Suppressor macrophage treated with lipopolysaccharide for 1 hour (primary cell): ENCODE measurements at places on chromosomes 12 and 14.

- peak; percentile 91 for DNase-seq
Observed at GRCh38 chr14:93269341-93270068, 62.4 kb downstream of the UBR7 start.

DNA sequence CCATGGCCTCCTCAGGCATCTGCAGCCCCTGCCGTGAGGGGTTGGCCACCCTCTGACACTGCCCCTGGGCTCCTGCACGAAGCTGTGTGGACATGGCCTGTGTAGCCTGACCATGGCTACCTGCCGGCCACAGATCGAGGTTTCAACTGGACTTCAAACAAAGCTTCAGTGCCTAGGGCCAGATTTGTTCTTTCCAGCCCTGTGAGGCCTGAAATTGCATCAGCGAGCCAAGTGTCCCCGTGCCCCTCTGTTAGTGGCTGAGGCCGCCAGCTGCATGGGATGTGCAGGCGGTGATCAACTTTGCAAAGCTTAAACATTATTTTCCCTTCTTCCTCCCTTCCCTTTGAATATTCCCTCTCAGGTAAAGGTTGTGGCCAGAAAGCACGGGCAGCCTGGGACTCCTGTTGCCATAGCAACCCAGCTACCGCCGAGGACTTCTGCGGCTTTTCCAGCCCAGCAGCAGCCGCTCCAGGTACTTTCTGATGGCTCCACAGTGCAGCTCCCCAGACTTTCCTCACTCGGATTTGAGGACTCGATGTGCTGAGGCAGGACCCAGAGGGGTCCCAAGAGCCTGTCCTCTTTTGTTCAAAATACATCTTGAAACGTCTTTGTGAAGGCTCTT lies 35.8 kb downstream of the DDX51 start:
- DNase-seq: no peak

- DNase-seq: no peak
Observed at GRCh38 chr12:120914794-120915193, 10.6 kb upstream of the SPPL3 start.

DNA sequence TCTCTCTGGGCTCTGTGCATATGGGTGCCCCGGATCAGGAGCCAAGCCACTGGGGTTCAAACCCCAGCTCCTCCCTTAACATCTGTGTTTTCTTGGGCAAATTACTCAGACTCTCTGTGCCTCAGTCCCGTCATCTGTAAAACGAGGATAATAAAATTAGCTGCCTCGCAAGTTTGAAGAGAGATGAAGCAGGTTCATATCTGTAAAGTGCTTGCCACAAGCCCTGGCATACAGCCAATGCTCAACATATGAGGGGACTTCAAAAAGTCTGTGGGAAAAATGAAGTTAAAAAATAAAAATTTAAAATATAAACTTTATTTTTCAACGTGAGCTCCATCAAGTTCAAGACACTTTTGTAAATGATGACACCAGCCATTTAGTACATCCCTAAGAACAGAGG lies 276.7 kb downstream of the FOXN3 start:
- no peak for DNase-seq

DNA sequence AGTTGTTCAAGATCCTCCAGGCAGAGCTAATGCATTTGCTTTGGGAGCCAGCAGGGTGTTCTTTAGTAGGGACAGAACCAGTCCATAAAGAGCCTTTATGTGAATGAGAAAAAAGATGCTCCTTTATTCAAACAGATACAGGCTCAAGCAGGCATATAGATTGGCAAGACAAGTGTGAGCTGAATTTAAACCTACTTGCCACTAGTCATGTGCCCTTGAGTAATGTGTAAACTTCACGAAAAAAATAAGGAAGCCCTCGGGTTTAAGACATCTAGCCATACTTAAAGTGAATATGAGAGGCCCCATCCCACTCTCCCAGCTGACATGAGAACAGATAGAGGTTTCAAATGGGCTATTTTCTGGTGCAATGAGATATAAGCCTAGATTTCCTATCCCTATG lies 43.1 kb upstream of the STRAP start:
- peak; percentile 65 for DNase-seq

DNA sequence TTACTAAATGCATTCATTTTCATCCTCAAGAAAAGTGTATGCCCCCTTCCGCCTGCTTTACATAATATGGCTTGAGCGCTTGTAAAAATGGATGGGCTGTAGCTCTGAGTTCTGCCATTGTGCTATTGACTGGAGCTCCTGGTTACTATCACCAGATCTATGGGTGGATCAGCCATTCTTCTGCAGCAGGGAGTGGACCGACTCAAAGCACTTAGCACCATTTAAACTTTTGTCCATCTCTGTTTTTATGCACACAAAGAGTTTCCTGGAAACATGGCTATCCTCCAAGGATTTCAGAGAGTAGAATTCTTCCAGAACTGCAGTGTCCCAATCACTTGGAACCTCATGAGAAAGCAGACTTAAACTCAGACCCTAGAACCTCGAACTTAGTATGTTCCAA lies 4.5 kb upstream of the NUMB start:
- DNase-seq: no peak

DNA sequence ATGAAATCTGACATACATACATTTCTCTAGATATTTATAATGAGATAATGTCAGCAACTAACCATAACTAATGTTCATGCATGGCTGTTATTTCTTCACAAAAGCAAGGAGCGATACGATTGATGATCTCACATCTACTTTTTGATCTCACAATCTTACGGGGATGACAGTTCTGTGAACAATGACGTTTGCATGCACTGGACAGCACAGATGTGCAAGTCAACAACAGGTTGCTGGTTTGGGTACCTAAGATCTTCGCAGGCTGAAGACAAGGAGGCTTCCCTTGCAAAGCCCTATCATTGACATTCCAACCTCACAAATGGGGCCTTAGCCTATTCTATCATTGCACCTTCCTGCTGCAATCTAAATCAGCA lies 53.6 kb downstream of the C12orf42 start:
- DNase-seq: no peak
